ENCODE measurements at places on chromosomes 4 and X.

- no peak for DNase-seq
Observed at GRCh38 chr4:119962631-119963030, 104.0 kb downstream of the MAD2L1 start.

- DNase-seq = no peak
Observed at GRCh38 chrX:70254063-70254400, 6.0 kb downstream of the P2RY4 start.

DNA sequence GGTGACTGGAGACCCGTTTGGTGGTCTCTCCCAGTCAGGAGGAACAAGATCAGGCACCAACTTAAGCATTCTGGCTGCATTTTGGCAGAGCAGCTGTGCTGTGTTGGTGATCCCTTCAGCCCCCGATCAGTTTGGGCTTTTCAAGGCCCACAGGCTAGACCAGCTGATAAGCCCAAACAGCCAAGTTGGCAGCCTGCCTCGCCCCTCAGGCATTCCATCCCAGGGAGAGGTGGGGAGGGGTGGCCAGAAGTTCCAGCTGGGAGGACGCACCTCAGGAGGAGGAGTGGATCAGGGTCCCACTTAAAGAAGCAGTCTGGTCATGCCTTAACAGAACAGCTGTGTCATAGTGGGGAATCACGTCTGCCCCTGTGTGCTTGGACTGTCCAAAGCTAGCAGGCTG is 105.8 kb downstream of the CHIC1 start:
- DNase-seq = no peak

DNA sequence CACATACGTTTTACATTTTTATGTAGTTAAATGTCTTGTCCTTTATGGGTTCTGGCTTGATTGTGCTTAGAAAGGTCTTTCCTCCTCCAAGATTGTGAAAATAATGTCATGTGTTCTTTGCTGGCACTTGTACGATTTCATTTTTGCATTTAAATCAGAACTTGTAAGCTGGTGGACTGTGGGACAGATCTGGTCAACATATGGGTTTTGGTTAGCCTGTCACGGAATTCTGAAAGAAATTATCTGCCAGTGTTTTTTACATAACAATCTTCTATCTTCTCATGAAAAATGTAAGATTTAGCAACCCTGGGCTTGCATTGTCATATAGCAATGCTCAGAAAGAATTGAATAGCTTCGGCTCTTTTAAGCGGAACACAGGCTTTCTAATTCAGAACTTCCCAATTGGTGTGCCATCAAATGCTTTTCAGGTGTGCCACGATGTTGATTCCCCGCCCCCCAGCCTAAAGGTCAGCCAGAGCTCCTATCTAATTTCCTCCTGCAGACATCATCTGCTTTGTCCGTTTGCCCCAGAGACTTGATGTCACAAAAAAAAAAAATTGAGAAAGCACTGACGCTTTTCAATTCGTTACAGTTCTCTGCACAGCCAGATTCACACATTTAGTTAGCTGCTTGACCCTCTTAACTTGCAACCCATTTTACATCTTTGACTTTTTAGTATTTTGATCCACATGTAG is 16.2 kb downstream of the AFF1 start:
- no peak for DNase-seq

DNA sequence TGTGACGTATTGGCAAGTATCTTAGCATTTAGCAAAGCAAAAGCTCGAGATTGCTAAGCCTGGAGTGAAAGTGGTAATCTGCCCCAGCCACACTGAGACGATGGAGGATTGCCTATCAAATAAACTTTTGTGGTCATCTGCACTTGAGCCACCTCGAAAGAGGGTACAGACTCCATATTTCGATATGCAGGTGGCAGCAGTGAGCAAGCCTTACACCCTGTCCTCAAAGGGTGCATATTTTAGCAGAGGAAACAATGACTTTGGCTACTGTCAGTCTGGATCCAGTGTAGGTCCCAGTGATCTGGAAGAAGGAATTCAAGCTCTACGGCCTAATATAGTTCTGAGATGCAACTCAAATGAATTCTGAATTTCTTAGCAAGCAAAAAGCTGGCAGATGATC is 153.9 kb downstream of the ATG4A start:
- no peak for DNase-seq

DNA sequence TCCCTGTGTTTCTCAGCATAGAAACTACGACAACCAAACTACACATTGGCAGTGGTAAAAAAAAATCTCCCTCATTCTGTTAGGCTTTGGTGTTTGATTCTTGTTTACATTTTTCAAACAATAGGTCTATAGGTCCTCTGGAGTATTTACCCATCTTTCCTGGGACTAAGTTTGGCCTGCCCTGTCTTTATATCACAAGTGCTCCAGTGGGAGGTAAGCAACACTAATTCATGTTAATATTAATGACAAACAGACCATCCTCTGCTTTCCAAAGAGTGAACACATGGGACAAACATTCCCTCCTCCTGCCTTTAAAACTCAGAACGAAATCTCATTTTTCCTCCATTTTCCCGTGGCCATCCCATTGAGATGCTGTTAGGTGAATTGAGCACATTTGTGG is 514.1 kb upstream of the INTU start:
- DNase-seq = no peak

DNA sequence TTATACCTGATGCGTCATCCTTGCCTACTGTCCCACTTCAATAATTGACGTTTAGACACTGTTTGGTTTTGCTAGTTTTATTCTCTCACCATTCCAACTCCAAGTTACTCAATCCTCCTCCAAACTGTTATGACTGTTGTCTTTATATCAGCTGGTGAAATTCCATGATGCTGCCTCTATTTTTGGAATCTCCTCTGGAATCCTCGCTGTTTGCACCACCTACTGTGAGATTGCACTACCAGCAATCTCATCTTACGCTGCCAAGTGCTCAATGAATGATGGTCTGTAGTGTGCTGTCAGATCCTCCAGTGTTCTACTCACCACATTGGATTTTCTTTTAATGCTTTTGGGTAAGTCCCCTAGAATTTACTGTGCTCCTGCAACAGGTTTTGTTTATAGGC is 13.2 kb upstream of the PCDH18 start:
- DNase-seq = no peak

DNA sequence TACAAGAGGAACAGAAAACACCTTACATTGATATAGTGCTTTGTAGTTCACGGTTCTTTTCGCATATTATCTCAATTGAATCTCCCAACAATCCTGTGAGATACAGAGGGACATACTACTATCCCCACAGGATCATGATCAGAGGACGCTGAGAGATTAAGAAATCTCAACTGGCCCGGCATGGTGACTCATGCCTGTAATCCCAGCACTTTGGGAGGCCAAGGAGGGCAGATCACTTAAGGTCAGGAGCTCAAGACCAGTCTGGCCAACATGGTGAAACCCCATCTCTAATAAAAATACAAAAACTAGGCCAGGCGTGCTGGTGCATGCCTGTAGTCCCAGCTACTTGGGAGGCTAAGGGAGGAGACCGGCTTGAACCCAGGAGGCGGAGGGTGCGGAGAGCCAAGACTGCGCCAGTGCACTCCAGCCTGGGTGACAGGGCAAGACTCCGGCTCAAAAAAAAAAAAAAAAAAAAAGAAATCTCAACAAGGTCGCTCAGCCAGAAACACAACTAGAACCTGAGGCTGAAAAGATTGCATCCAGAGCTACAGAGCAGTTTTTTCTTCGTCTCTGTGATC is 7.4 kb downstream of the APOO start:
- no peak for DNase-seq

DNA sequence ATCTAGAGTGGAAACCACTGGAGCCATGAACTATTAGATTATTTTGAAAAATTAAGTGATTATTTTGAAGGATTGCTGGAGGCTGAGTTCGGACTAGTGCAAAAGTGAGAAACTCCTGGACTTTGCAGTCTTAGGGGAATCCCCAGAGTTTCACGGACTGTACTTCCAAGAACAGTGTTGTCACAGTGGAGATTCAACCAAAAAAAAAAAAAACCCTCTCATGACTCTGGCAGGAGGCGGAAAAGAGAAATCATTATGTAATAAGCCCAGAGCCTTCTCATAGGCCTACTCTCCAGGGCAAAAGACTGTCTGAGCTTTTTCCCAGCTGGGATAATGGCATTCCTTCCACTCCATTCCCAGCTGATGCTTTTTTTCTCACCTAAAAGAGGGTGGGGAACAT is 16.8 kb upstream of the C4orf51 start:
- DNase-seq = no peak

DNA sequence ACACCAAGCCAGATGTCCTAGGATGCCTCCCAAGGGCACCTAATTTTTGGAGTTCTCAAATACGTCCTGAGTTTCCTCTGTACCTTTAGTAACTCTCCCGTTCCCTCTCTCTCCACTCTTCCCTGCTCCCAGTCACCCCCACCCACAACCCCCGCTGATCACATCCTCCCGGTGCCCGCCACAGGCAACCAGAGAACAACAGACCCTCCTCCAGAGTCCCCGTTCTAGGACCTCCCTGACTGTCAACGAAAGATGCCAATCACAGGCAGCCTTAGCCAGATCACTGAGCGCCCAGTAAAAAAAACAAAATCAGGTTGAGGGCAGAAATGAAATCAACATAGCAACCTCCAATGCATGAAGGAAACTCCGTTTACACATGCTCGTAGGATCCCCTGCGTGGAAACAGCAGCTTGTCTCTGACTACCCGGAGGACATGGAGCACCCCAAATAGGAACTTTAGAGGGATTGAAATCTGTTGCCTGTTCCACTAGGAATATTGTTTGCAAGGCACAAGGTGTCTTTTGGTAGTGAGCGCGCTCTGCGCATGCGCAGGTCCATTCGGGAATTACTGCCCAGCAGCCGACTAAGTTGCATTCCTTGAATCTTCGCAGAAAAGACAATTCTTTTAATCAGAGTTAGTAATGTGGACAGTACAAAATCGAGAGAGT is at the start of gene GABRB1:
TSS of gene GABRB1 (plus strand) at position 557 of the 668 bp plus-strand sequence.
- DNase-seq = no peak

DNA sequence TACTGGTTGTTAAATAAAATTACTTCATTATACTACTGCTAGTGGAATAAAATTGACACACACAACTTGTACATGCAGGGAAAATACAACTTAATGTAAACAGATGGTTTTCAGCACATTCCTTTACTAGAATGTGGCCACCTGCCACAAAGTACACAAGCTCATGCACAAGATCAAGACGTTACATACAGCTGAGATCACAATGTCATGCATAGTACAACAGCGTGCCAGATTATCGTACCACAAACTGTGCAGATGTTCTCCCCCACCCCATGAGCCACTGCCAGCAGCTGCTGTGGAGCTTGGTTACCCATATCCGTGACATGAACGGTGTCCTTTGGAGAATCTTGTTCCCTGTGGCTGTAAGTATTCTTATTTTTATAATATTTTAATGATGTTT is 27.7 kb downstream of the FBXO8 start:
- DNase-seq = no peak

- no peak for DNase-seq
Observed at GRCh38 chr4:125382995-125383394, 68.2 kb downstream of the FAT4 start.

- no peak for DNase-seq
Observed at GRCh38 chr4:8539661-8540060, 40.5 kb upstream of the GPR78 start.

- no peak for DNase-seq
Observed at GRCh38 chrX:131588995-131589394, 45.1 kb downstream of the OR13H1 start.

GRCh38 chrX:17174671-17175070 is 200.3 kb upstream of the NHS start:
- DNase-seq = no peak

DNA sequence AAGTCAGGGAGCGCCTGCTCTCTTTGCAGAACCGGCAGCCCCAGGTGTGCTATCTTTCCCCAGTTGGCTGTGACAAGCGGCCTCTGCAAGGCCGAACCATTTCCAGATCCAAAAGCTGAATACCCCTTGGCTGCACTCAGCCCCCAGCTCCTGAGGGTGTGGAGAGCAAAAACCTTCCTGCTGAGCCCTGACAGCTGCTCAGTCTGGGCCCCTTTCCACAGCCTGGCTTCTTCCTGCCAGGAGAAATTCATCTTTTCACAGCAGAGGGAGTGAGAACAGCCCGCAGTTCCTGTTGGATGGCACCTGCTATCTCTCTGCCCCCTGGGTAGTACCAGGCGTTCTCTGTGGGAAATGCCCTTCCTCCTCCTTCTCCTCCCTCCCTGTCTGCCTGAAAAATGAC is 78.4 kb downstream of the DRD5 start:
- no peak for DNase-seq

GRCh38 chrX:129953334-129953648 is 29.1 kb upstream of the BCORL1 start:
- no peak for DNase-seq

- DNase-seq = no peak
Observed at GRCh38 chrX:48826135-48826875, at the start of gene ERAS. Gene ERAS, plus strand, starts transcription at chrX:48826513. Its CDS starts 2,611 bp downstream, at chrX:48829124.

GRCh38 chr4:30753316-30753715 is 33.1 kb downstream of the PCDH7 start:
- no peak for DNase-seq

DNA sequence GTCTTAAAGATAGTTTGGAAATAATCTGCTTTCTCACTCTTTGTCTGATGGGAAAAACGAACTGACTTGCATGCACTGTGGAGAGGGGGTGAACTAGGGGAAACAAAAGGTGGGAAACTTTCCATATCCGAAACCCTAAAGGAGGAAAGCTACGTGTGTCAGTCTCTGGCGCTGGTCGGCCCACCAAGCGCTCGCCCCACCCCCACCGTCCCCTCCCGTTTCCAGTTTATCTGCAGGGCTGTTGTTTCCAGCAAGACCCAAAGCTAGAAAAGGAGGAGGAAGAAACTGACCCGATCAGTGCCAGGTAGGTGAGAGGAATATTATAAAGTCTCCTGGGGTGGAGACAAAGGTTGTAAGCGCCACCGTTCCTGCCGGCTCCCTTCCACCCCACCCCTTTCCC is 552 bp downstream of the TCEAL9 start:
- no peak for DNase-seq

- no peak for DNase-seq
Observed at GRCh38 chr4:153549405-153549804, 83.2 kb downstream of the TMEM131L start.

- DNase-seq = no peak
Observed at GRCh38 chr4:98613453-98614075, 44.8 kb downstream of the TSPAN5 start.

DNA sequence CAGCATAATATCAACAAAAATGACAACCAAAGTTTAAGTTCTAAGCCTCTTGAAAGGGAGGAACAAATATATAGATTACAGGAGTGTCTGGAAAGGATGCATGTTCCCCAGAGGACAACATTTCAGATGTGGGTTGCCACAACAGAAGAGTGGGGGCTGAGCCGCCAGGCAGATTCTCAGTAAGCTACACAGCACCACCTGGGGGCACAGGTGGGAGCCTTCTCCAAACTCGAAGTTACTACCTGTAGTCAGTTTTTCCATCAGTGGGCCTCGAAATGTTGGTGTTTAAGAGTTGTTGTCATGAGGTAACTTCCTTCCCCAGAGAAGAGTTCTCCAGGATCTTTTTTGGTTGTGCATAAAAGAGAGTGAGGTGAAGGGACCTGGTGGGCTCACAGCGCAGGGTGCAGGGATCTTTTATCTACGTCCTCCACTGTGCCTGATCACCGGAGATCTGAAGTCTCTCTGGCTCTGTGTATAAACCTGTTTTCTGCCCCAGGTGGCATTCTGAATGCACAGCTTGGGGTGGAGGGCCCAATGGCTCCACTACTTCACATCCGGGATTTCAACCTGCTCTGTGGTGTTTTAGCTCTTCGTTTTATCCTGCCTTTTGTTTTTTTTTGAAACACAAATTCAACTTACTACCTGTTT is 58.4 kb upstream of the STS start:
- DNase-seq = no peak

GRCh38 chr4:8769645-8770517 is 101.8 kb downstream of the HMX1 start:
- DNase-seq = no peak

- no peak for DNase-seq
Observed at GRCh38 chrX:103151799-103152198, 58.9 kb upstream of the NXF3 start.

- no peak for DNase-seq
Observed at GRCh38 chrX:34350561-34351335, 218.6 kb upstream of the FAM47A start.

Data from GM12892 (cell line).